NCI-H2107 (cell line): ENCODE measurements at places on chromosomes 16 and 17.

DNA sequence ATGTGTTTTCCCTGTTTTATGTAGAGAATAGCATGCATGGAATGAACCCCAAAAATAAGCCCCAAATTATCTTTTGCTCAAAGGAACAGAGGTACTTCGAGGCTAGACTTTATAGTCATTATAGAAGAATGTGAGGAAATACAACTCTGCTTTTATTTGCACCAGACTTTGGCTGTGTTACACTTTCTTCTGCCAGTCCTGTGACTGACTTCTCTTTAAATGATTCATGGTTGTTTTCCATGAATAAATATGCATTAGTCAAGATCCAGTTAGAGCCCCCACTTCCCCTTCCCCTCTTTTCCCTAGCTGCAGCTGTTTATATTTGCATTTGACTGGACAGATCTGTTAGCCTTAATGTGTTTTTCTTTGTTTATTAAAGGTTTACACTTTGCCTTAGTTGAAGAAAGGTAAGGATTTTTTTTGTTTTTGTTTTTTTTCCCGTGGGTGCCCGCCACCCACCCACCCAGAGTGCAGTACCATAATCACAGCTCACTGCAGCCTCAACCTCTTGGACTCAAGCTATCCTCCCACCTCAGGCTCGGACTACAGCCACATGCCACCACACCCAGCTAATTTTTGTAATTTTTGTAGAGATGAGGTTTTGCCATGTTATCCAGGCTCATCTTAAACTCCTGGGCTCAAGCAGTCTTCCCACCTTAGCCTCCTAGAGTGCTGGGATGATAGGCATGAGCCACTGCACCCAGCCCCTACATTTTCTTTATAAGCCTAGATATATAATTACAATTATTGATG lies 152.6 kb downstream of the CYB561 start:
- no peak for DNase-seq

DNA sequence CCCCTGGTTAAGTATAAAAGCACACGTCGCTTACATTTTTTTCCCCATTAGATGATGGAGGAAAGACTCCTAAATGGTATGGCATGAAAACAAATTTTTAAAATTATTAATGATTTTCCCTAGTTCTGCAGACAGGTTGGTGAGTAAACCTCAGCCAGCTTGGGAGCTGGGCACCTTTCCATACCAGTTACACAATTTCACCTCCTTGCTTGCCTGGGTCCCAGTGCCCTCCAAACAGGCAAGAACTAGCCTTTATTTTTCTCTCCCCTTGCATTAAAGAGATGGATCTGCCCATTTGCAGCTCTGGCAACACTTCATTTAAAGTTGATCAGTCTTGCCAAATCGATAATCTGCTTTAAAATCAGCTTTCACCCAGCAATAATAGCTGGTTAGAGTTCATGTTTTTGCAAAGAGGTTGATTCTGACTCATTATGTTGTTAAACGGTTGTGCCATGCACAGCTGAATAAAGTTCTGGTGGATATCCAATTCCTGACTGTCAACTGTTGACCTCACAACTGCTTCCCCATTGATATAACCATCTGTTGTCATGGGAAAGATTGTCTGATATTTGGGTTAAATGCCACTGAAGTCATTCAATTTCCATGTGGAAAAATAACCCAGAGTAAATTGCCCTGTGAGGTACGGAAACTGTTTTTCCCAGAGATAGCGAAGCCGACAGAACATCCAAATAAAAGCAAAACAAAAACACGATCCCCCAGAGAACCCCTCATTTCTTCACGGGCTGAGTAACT lies 1.3 kb downstream of the C17orf58 start:
- no peak for DNase-seq

DNA sequence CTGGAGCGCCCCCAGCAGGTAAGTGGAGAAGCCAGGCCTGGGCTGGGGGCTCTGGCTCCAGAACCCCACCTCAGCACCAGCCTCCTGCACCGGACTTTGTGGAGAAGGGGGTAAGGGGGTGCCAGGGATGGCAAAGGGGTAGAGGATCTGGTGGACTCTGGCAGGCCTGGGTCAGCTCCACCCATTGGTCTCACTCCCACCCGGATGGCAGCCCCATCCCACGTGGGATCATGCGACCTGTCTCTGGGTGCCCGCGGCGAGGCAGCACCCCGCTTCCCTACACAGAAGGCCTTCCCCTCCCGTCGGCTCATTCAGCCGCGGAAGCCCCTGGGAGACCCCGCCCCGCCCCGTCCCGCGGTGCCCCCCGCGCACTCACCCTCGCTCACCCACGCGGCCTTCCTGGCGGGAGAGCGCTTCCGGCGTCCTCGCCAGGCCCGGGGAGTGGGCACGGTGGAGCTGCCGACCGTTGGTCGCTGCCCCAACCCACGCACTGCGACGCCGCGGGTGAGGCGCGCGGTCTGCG lies 498 bp upstream of the PLEKHG4 start:
- DNase-seq = no peak

- DNase-seq = no peak
Observed at GRCh38 chr16:84448444-84448843, 56.0 kb downstream of the MEAK7 start.

- DNase-seq = no peak
Observed at GRCh38 chr17:9763643-9764042, 27.7 kb downstream of the DHRS7C start.

GRCh38 chr16:19245326-19245925 lies 40.1 kb upstream of the CLEC19A start:
- peak; percentile 79 for DNase-seq

DNA sequence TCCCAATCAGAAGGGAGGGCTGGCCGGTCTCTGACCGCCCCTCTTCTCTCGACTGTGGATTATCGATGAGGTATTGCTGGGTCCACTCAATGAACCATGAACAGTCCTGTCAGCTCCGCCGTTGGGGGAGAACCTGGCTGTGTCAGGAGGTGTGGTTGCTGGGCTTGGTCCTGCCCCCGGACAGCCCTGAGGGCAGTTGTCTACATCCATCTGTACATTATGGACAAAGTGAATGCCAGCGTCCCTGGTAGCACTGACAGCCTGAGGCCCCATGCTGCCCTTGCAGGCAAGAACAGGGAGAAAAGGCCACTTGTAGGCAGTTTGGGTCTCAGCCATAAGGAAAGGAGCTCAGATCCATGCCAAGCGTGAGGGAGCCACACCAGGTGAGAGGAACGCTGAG lies 38.9 kb downstream of the ST3GAL2 start:
- DNase-seq = no peak

DNA sequence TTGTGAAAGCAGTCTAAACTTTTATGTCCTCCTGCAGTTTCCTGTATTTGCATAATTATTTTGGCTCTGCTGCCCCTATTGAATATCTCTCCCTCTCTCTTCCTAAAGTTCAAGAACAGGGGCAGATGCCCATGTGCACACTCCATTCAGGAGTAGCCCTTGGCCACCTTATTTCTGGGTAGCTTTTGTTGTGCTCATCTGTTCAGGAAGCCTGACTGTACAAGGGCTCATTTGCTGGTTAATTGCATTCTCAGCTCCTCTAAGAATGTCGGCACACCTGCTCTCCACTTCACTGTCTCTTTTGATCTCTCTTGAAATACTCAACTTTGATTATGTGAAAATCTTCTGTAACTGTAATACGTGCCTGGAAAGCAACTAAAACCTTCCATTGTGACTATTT lies 1378.8 kb upstream of the CDH8 start:
- DNase-seq = no peak

- no peak for DNase-seq
Observed at GRCh38 chr17:80070375-80071115, 30.8 kb upstream of the GAA start.

GRCh38 chr16:14629612-14629918 lies 495 bp downstream of the PARN start:
- DNase-seq = no peak

- DNase-seq = no peak
Observed at GRCh38 chr16:66069587-66069986, 296.9 kb upstream of the CDH5 start.

GRCh38 chr16:66569827-66570405 lies 3.7 kb downstream of the CMTM1 start:
- DNase-seq = no peak

DNA sequence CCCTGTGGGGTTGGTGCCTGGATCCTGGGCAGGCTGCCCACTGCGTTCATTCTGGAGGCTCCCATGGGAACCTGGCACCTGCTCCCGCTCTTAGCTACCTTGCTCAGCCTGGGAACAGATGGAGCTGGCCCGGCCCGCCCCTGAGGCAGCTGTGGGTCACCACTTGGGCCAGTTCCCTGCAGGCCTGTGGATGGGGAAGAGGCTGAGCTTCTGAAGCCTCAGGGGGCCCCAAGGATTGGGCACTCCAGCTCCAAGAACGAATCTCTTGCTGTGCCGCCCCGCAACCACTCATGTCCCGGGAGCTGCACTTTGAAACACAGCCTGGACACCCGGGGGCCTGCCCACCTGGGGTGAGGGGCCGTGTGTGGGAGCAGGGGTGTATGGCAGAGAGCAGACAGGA lies 37.7 kb downstream of the BAHCC1 start:
- DNase-seq = peak; percentile 92

GRCh38 chr17:48100591-48101011 lies 677 bp downstream of the CBX1 start:
- no peak for DNase-seq

DNA sequence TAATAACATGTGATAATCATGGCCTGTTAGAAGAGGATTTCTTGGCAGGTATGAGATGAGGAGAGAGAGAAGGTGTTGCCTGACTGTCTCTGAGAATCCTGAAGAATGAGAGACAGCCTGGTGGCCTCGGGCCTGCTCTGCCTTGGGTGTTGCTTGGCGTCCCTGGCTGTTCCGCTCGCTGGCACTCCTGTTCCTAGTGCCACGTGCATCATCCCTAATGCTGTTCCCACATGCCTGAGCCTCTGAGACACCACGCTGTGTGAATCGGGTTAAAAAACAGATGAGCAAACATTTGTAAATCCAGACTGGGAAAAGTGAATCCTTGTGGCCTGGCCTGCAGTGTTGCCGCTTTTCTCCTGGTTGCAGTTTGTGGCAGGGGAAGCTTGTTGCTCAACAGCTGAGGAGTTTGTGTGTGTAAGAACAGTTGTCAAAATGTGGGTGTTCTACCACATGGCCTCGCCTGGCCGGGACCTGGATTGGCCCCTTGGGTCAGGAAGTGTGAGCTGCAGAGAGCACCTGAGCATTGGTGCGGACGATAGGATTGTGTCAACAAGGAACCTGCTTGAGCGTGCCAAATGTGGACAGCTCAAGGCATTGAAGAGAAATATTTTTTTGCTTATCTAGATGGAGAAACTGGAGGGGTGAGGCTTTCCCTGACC lies 22.0 kb downstream of the UBN1 start:
- no peak for DNase-seq

GRCh38 chr16:57639172-57639887 lies 10.9 kb downstream of the ADGRG1 start:
- DNase-seq = peak; percentile 23

DNA sequence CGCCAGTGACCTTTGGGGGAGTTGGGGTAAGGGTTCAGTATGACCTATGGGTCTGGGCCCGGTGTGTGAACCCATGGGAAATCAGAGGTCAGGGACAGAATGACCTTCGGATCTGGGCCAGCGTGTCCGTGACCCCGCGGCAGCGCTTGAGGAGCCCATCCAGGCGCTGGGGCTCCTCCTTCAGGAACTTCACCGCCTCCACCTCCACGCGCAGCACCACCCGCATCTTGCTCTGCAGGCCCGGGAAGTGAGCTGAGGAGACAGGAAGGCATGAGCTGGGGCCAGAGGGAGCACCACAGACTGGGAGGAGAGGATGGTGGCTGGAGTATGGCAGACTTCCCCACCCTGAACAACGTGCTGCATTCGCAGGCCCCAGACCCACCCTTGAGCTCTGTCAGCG lies 53.4 kb downstream of the SRCIN1 start:
- DNase-seq = no peak

- DNase-seq = no peak
Observed at GRCh38 chr17:82390860-82391435, 19.4 kb downstream of the UTS2R start.

DNA sequence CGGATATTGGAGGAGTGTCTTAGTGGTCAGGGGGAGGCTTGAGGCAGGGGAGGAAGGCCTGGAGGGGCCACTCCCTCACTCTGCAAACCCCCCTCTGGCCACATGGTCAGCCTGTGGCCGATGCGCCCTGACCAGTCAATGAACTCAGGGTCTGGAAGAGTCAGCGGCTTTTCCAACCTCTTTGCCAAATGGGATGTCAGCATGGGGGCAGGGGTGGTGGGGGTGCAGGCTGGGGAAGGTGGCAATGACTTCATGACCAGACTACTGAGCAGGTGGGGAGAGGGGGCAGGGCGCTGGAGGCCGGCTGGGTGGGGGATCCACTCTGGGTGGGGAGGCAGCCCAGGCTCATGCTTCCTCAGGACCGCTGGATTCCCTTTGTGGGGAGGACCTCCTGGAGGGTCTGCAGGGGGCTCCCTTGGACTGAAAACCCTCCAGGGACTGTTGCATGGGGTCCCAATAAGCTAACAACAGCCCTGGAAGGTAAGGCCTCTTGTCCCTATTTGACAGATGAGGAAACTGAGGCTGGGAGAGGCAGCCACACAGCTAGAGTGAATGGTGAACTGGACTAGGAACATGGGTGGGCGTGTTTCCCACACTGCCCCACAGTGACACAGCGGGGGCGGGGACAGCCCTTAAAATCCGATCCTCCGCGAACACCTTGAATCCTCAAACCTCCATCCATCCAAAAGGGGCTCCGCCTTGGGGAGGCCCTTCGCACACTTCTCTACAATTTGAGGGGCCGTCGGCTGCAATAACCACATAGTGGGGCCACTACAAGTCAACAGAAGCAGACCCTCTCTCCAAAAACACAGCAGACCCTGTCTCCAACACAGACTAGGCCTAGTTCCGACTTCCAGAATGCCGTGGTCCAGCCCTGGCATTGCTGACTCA lies 81.0 kb upstream of the TOB1 start:
- no peak for DNase-seq

- no peak for DNase-seq
Observed at GRCh38 chr17:50631195-50631907, 3.3 kb upstream of the ABCC3 start.

GRCh38 chr16:29675811-29676643 lies 3.0 kb upstream of the QPRT start:
- DNase-seq = no peak

- peak; percentile 53 for DNase-seq
Observed at GRCh38 chr16:67563708-67564468, 1.6 kb downstream of the CTCF start.

GRCh38 chr16:59909262-59909661 lies 1175.1 kb upstream of the GOT2 start:
- DNase-seq = no peak

DNA sequence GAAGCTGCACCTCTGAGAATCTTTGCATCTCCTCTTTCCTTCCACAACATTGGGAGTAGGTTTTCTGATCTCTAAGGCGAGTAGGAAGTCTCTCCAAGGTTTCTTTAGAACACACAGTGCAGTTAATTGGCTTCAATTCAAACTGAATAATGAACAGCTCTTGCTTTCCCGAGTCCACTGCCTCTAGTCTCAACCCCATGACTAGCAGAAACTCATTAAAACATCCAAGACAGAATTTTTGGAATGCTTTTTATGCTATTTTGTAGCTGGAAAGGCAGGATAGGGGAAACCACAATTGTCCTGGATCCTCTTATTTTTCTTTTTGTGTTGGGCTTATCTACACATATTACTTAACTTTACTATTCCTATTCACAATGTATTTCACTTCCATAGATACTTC lies 206.6 kb downstream of the CDH8 start:
- no peak for DNase-seq

GRCh38 chr16:53094013-53094630 lies 39.3 kb downstream of the CHD9 start:
- peak; percentile 12 for DNase-seq

- no peak for DNase-seq
Observed at GRCh38 chr17:7834542-7834956, 532 bp downstream of the KDM6B start.
